H1 (cell line): ENCODE measurements at places on chromosomes 3 and 15.

- no peaks in the 10 kb centered on the region for H3K36me3 ChIP-seq
- DNase-seq: no peak
These were observed 119.8 kb downstream of the EPHA3 start for GRCh38 chr3:89227218-89227617.

GRCh38 chr3:122103821-122104514 is 48.8 kb downstream of the CD86 start:
- no peak overlapping the region for H3K4me3 ChIP-seq
- H3K27ac ChIP-seq: no peak overlapping the region
- no peaks in the 10 kb centered on the region for H3K36me3 ChIP-seq
- no peaks in the 10 kb centered on the region for H3K27me3 ChIP-seq

DNA sequence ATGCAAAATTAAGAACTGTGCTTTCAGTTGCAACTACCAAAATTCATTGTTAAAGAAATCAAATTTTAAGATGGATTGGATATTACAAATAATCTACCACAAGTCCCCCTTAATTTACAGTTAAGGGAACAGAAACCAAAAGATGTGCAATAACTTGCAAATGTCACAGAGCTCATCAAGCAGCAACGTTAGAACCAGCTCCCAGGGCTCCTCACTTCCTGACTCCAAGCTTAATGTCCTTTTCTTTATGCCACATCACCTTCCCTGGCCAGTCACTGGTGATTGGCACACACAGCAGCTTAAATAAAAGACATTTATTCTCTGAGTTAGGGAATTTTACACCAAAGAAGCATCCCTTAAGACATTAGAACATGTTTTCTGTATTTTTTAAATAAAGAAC is 159.7 kb downstream of the RSL24D1 start:
- no peaks in the 10 kb centered on the region for H3K27me3 ChIP-seq
- H3K4me3 ChIP-seq: no peak overlapping the region
- H3K27ac ChIP-seq: no peak overlapping the region
- H3K36me3 ChIP-seq: no peaks in the 10 kb centered on the region
- H3K4me1 ChIP-seq: no peaks in the 10 kb centered on the region

DNA sequence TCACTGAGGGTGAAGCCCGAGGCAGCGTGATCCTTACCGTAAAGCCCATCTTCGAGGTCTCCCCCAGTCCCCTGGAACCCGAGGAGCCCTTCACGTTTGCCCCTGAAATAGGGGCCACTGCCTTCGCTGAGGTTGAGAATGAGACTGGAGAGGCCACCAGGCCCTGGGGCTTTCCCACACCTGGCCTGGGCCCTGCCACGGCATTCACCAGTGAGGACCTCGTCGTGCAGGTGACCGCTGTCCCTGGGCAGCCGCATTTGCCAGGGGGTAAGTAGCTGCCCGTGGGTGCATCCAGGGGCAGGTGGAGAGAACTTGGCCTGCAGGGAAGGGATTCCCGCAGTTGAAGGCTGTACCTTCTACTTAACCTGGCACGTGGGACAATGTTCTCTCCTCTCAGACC is 42.4 kb downstream of the ACAN start:
- H3K4me3 ChIP-seq: no peak overlapping the region
- H3K27me3 ChIP-seq: no peaks in the 10 kb centered on the region
- H3K4me1 ChIP-seq: no peaks in the 10 kb centered on the region
- H3K27ac ChIP-seq: no peak overlapping the region
- DNase-seq: no peak
- H3K36me3 ChIP-seq: no peaks in the 10 kb centered on the region

DNA sequence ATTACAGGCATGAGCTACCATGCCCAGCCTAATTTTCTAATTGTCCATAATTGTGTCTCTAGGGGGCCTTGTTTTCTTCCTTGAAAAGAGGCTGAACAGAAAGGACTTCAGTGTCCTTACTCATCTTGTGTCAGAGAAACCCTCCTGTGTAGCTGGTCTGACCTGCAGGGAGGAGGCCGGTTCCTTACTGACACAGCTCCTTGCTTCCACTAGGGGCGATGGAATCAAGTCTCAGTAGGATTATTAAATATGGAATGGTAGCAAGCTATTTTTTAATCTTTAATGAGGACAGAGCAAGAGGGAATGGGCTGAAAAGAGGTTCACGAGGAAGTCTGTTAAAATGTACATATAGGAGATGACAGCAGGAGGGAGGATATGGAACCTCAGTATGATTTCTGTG is 8.6 kb downstream of the LPCAT4 start:
- H3K27me3 ChIP-seq: no peaks in the 10 kb centered on the region
- H3K4me3 ChIP-seq: no peak overlapping the region
- peaks cover 26% of the 10 kb centered on the region for H3K36me3 ChIP-seq
- no peak for DNase-seq
- peaks cover 3% of the 10 kb centered on the region; the same call in 1 of the 2 replicates for H3K4me1 ChIP-seq
- H3K27ac ChIP-seq: no peak overlapping the region

- H3K36me3 ChIP-seq: no peaks in the 10 kb centered on the region
- H3K4me1 ChIP-seq: peaks cover 3% of the 10 kb centered on the region
- no peak for DNase-seq
- H3K27me3 ChIP-seq: no peaks in the 10 kb centered on the region
- no peak overlapping the region for H3K27ac ChIP-seq
These were observed 20.7 kb downstream of the GRIP2 start for GRCh38 chr3:14519406-14519805.

- peaks cover 11% of the 10 kb centered on the region for H3K4me1 ChIP-seq
- no peaks in the 10 kb centered on the region for H3K27me3 ChIP-seq
- H3K4me3 ChIP-seq: no peak overlapping the region
- H3K27ac ChIP-seq: no peak overlapping the region
These were observed 9.6 kb upstream of the LIPH start for GRCh38 chr3:185561958-185562357.

- H3K27ac ChIP-seq: no peak overlapping the region
- no peak overlapping the region for H3K4me3 ChIP-seq
- H3K36me3 ChIP-seq: no peaks in the 10 kb centered on the region
These were observed 52.4 kb upstream of the CHST2 start for GRCh38 chr3:143067201-143067600.

GRCh38 chr3:140899363-140899762 is 42.3 kb upstream of the SLC25A36 start:
- DNase-seq: no peak
- H3K36me3 ChIP-seq: no peaks in the 10 kb centered on the region
- no peaks in the 10 kb centered on the region for H3K27me3 ChIP-seq
- H3K4me3 ChIP-seq: no peak overlapping the region

DNA sequence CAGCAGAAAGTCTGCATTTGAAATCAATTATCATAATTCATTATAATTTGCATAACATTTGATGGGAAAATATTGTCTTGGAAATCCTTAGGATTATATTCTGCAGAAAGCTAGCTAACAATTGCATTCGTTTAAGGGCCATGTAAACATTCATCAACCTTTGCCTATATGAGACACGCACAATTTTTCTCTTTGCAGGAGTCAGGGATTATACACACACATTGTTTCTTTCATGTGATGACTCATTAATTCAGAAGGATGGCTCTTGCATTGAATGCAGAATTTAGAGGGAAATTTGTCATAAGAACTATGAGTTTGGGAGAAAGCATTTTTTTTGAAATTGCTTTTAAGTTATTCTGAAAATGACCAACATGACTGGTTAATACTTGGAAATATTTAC is 844.7 kb downstream of the DIPK2A start:
- no peak overlapping the region for H3K27ac ChIP-seq
- no peaks in the 10 kb centered on the region for H3K36me3 ChIP-seq
- DNase-seq: no peak
- H3K4me3 ChIP-seq: no peak overlapping the region
- H3K4me1 ChIP-seq: no peaks in the 10 kb centered on the region

- H3K27ac ChIP-seq: no peak overlapping the region
- H3K4me1 ChIP-seq: no peaks in the 10 kb centered on the region
- H3K27me3 ChIP-seq: no peaks in the 10 kb centered on the region
- H3K4me3 ChIP-seq: no peak overlapping the region
- no peaks in the 10 kb centered on the region for H3K36me3 ChIP-seq
- no peak for DNase-seq
These were observed 29.9 kb upstream of the FLNB start for GRCh38 chr3:57978316-57978715.

DNA sequence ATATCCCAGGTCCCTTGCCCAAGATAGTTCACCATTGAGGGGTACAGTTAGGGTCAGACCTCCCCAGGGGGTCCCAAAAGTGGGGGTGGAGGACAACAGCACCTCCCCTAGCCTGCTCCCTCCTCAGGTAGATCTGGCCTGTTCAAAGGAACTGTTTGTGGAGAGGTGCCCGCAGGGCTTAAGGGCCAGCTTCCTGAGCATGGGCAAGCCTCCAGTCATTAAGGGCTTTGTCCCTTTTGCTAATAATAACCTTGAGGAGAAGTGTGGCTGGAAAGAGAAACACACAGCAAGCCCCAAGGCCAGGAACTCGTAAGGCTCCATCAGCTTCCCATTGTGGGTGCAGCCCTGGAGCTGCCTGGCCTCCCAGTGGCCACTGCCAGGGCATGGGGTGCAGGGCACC is 47.4 kb downstream of the ISG20 start:
- H3K4me1 ChIP-seq: no peaks in the 10 kb centered on the region
- no peak overlapping the region for H3K4me3 ChIP-seq
- no peaks in the 10 kb centered on the region for H3K27me3 ChIP-seq
- H3K36me3 ChIP-seq: no peaks in the 10 kb centered on the region

GRCh38 chr3:41448396-41448795 is 249.1 kb downstream of the CTNNB1 start:
- H3K27ac ChIP-seq: no peak overlapping the region
- no peaks in the 10 kb centered on the region for H3K27me3 ChIP-seq
- no peak overlapping the region for H3K4me3 ChIP-seq
- no peaks in the 10 kb centered on the region for H3K36me3 ChIP-seq
- H3K4me1 ChIP-seq: no peaks in the 10 kb centered on the region

GRCh38 chr15:88799341-88799740 is 3.9 kb upstream of the ACAN start:
- H3K36me3 ChIP-seq: no peaks in the 10 kb centered on the region
- H3K27ac ChIP-seq: no peak overlapping the region
- no peak overlapping the region for H3K4me3 ChIP-seq
- H3K27me3 ChIP-seq: peaks cover 41% of the 10 kb centered on the region
- no peaks in the 10 kb centered on the region; the same call in 1 of the 2 replicates for H3K4me1 ChIP-seq

DNA sequence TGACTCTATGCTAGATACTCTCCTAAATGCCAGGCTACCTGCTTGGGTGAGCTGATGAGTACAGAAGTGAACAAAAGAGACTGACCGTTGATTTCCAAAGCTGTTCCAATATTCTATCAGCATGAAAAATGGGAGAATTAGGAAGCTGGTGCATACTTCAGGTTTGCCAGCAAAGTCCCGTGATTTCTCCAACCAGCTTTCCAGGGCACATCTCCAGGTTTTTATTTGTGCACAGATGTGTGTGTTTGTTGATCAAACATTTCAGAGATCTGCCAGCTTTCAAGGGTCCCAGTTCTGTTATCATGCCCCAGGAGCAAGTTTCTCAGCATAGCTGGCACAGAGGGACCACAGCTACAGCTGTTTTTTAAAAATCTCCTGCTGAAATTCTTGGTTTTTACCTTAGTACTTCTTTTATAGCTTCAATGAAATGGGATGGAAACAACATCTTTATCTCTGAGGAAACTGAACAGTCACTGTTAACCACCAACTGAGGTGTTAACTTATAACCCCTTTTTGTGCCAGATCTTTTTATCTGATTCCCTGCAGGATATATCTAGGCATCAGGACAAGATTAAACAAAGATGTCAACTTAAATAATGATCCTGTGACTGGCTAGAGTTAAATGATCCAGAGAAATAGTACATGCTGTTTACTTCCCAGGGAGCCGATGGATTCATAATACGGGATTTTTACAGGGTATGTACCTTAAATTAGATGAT is 380.8 kb downstream of the GRM7 start:
- H3K4me1 ChIP-seq: no peaks in the 10 kb centered on the region
- H3K36me3 ChIP-seq: no peaks in the 10 kb centered on the region
- no peak for DNase-seq
- H3K4me3 ChIP-seq: no peak overlapping the region

DNA sequence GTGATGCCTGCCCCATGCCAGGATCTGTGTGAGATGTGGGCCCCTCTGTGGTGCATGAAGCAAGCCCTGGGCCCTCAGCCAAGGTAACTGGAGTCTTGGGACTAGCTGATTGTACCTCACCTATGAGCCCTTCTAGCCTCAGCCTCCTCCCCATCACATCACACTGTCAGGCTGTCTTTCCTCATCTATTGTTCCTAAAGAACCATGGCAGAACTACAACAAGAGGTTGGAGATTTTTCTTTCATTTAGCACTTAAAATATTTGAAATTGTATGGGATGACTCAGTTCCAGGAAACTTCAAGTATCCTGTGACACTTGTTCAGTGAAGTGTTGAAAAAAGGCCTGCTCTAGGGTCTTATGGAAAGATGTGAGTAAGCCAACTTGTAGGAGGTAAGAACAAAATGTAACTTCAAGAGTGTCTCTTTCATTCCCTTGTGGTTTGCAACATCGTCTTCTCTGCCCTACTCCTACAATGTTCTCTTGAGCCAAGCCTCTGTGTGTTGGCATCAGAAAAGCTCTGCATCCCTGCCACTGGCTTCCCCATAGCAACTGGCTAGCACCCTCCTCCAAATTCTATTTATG is 58.7 kb upstream of the TIPARP start:
- H3K27me3 ChIP-seq: no peaks in the 10 kb centered on the region
- no peak for DNase-seq
- no peak overlapping the region for H3K4me3 ChIP-seq
- H3K36me3 ChIP-seq: no peaks in the 10 kb centered on the region

- H3K27me3 ChIP-seq: peaks cover 26% of the 10 kb centered on the region
- peaks cover 18% of the 10 kb centered on the region for H3K4me1 ChIP-seq
- peak; percentile 77 for DNase-seq
- peak overlapping the region; percentile 94 for H3K4me3 ChIP-seq
These were observed 630 bp downstream of the CACNA2D2 start for GRCh38 chr3:50502584-50503423.

DNA sequence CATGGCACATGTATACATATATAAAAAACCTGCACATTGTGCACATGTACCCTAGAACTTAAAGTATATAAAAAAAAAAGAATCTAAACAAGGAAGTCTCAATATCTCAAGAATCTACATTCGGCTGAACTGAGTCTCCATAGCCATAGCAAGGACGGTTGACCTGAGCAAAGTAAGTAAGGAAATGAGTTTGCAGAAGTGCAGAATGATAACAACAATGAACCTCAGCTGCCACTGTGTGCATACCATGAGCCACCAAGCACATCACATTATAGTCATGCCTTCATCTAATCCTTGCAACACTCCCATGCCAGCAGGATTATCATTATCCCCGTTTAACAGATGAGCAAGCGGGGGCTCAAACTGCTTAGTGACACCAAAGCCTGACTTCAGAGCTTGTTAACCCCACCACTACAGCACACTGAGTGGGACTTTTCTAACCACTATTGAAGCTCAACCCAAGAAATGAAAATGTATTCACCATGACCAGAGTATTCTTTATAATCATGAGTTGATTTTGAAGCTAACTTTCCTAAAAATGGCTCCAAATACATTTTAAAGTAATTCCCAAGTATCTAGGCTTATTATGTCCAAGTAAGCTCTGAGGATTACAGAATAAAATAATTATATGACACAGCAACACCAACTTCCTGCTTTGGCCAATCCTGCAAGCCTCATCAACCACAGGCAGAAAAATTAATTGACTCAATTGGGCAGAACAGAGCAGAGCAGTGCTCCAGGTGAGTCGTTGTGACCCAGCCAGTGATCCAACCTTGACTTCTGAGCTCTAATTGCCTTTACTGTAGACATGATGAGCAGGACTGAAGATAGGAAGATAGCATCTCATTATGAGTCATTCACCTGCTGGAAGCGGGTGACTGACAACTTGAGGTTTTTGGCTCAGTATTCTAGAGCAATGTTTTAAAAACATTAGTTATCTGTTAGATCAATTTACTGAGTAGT is 47.3 kb upstream of the IL12A start:
- no peak overlapping the region for H3K27ac ChIP-seq
- H3K4me3 ChIP-seq: no peak overlapping the region
- no peaks in the 10 kb centered on the region for H3K36me3 ChIP-seq
